ENCODE measurements at places on chromosomes 3 and 15.

GRCh38 chr15:54772663-54773062 is 424.1 kb downstream of the RSL24D1 start:
- DNase-seq, result no peak

DNA sequence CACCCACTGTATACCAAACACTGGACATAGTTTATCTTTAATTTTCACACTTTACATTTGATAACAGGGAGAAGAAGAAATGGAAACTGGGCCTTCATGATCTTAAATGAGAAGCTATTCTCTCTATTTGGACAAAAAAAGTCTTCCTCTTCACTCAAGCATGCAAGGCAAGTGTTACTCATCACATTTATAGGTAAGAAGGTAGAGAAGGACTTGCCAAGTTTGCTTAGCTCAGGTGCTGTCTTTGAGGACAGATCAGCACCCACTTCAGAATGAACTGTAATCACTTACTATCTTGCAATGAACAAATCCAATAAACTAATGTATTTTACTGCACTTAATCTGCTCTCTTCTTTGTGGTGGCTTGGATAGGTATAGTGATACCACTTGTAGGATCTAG is 1.1 kb upstream of the MYH15 start:
- no peak for DNase-seq

DNA sequence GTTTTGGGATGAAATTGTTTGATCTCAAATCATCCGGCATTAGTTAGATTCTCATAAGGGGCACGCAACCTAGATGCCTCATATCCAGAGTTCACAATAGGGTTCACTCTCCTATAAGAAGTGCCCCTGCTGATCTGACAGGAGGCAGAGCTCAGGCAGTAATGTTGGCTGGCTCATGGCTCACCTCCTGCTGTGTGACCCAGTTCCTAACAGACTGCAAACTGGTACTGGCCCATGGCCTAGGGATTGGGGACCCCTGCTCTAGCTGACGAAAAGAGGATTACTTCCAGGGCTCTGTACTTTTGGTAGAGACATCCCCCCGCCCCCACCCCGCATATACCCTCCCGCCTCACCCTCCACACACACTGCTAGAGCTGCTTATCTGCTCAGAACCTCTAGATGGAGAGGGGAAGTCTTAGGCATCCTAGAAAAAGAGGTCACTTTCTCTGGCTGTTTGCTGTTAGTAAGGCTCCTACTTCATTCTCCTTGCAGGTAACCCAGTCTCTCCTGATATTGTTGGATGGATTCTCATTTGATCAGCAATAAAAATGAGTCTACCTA is 923.1 kb downstream of the CADM2 start:
- no peak for DNase-seq

- no peak for DNase-seq
These were observed 86.1 kb downstream of the NAALADL2 start for GRCh38 chr3:174945276-174945675.

- peak; percentile 82 for DNase-seq
These were observed at the start of gene ABI3BP for GRCh38 chr3:100993309-100993708. Gene ABI3BP (minus strand): TSS chr3:100993421. CDS start chr3:100993384, 37 bp downstream.

DNA sequence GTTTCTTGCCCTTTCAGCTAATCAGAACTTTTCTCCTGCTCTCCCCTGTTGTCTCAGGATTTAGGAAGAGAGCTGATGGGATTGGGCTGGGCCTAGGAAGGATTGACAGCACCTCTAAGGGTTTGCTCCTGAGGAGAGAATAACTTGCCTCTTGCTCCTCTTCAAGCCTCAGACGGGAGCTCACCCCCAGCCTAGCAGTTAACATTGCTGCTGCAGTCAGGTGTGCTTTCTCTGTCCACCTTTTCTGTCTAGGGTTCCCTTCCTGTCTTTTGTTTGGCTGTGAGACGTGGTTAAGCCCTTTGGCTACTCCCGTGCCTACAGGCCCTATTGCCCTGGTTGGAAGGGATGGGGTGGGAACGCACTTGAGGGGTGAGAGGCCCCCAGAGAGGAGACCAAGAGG is 20.1 kb downstream of the TMEM108 start:
- no peak for DNase-seq

DNA sequence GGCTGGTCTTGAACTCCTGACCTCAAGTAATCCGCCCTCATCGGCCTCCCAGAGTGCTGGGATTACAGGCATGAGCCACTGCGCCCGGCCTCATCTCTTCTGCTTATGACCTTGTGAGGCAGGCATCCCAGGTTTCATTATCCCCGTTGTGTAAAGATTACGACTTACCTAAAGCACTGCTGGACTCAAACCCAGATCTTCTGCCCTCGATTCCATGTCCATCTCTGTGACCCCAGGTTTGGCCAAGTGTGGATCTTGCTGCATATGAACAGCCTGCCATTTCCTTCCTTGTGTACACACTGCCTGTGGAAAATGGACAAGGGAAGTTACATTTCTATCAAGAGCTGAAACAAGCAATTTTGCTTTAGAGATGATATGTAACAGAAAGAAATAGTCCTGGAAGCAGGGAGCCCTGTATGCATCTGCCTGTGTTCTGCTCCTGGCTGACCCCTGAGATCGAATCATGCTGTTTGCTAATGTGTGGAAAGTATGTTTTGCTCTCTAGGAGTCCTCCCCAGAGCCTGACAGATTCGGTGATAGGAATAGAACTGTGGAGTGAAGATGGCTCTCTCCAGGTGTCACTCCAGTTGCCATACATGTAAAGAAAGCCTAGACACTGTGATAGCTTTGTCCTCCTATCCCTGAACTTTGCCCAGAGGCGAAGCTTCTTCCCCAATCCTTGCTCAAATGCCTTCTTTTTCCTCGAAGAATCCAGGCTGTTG is 11.8 kb upstream of the LIPC start:
- DNase-seq, result no peak

DNA sequence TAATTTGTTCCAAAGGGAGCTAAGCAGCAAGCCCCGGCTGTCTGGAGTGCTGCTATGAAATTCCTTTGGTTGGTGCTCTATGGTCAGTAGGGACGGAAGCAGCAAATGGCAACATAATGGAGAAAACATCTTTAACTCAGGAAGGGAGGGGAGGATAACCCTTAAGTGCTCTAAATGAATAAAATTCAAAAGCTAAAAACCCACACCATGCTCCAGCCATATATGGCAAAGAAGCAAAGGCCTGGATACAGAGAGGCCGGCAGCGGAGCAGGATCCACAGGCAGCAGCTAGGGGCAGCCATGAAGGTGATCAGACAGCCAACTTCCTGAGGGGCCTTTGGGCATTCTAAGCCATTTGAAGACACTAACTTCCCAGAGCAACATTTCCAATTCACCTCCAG is 38.9 kb downstream of the IL17RD start:
- no peak for DNase-seq

DNA sequence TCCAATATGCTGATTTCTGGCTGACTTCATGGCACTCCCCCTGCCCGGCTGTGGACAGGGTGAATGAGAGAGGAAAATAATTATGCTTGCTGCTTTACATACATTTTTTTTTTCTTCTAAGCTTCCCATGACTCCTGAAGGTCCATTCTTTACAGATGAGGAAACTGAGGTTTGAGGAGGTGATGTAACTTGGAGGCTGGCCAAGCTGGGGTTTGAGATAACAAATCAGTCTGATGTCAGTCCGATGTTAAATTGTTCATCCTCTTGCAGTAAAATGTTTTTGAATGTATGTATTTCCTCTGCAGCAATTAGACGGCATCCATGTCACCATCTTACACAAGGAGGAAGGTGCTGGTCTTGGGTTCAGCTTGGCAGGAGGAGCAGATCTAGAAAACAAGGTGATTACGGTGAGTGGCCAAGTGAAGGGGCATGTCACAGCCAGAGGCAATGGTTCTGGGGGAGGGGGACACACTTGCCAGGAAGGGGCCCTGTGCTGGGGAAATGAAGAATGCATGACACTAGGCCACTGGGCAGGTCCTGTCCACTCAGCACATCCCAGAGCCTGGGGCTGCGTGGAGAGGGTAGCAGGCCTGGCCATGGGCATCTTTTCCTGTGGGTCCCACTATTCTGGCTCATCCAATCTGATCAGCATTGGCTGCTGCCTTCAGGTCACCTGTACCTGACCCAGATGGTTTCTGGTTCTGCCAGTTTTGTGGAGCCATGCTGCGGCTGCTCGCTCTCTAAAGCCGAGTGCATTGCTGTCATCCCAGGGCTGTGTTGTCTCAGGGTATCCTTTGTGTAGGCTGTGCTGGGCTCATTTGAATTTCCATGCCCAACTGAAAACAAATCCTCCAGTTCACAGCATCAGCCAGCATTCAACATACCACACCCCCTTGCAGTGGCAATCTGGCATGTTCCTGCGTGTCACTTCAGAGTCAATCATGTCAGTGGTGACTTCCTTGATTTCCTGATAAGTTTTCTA is 20.4 kb downstream of the STARD5 start:
- DNase-seq, result no peak

DNA sequence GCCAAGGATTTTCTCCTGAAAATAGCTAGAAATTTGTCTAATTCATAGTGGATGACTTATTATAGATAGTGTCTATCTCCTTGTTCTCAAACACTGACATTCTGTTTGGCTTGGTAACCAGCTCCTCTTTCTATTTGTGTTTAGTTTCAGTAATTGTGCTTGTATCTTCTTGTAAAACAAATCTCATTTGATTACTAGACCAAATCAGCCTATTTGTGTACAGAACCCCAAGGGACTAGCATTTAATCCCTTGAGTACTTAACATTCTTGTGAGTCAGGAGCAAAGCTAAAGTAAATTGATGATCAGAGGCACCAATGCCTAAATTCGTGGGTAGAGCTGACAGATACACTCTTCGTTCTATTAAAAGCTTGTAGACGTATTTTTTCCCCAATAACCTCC is 306.5 kb upstream of the SLITRK3 start:
- no peak for DNase-seq

GRCh38 chr3:17500618-17501017 is 241.8 kb downstream of the TBC1D5 start:
- DNase-seq, result no peak

DNA sequence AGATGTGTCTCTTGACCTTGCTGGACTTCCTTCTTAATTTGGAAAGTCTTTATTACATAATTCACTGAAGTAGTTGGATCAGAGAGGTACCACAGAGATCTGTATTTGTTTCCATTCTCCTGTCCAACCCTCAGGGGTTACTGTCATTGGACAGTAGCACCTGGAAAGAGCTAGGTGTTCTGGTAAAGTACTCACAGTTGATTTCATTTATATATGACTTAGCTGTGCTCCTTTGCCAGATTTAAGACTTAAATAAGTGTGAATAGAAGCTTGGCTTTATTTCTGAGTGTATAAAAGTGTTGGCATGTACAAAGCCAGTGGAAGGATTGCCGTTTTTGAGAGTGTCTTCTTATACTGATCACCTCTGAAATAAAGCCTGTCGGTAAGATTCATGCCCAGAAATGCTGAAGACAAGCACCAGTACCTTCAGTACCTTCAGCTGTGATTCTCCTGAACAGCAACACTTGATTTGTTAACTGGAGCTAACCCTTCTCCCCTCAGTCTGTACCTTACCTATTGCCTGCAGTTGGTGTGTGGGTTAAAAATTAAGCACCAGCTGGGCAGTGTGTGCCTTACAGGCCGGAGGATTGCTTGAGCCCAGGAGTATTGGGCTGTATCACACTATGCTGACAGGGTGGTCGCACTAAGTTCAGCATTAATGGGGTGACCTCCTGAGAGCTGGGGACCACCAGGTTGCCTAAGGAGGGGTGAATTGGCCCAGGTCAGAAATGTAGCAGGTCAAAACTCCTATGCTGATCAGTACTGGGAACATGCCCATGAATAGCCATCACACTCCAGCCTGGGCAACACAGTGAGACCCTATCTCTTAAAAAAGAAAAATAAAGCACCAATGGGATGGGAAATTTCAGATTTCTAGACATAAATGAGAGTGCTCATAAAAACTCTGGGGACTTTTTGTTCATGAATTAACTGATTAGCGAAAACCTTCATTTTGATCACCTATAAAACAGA is 197.7 kb downstream of the FNDC3B start:
- no peak for DNase-seq

GRCh38 chr3:182979103-182979673 is 1.1 kb downstream of the DCUN1D1 start:
- DNase-seq, result no peak

DNA sequence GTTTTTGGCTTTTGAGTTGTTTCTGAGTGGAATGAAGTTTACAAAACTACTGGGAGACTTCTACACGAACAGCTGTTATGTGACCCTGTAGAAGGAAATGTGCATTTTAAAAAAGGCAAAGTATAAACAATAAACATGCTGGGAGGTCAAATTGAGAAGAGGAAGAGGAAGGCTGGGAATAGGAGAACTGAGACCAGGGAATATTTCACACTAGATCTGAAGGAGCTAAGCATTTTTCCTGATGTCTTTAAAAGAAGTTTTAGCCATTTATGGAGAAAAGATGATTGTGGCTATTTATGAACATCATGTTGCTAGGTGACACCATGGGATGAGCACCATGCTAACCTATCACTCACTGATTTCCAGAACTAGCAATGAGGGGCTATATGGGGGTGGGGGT is 76.3 kb upstream of the FAM98B start:
- DNase-seq, result no peak

DNA sequence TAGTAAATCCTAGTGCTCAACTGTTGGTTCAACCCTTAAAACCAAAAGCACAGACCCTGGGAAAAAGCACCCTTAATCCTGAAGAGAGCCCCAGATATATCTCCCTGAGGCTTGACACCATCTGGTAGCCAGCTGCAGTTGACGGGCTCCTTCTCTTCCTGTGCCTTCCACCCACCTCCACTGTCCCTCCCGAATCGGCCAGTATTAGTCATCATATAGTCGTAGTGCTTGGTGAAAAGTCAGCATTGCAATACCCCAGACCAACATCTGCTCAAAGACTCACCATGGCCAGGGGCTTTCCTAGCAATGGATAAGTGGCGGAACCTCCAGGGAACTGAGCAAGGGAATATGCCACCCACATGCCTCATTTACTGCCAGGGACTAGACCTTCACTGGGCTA is 125.6 kb upstream of the CRBN start:
- DNase-seq, result no peak

- DNase-seq, result no peak
These were observed 153.8 kb downstream of the EBLN2 start for GRCh38 chr3:73215281-73215680.

DNA sequence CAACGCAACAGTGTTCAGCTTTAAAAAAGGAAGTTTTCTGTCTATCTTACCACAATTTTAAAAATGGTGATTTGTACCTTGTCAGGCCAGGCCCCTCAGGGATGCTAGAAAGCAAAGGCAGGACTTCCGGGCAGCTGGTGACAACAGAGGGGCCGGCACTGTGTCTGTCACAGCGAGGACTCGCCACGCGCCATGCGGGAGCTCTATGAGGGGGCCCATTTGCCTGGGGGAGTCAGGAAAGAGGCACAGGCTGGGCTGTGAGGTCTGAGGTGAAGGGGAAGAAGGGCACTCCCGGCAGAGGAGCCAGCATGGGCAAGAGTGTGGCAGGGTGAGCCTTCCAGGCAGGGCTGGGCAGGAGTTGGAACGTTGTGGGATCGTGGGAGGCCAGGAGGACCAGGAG is 7.0 kb downstream of the IQSEC1 start:
- no peak for DNase-seq

Measured in Right ventricle myocardium superior (tissue), 1 donor.